Hypothalamus (tissue), 51 donors: ENCODE measurements at places on chromosomes 5 and 9.

- DNase-seq = no peak
These were observed 126.1 kb downstream of the SV2C start for GRCh38 chr5:76209297-76209696.

GRCh38 chr9:122835313-122835731 lies 6.9 kb upstream of the PDCL start:
- DNase-seq = no peak

GRCh38 chr5:96901384-96901783 lies 25.1 kb downstream of the ERAP2 start:
- no peak for DNase-seq

DNA sequence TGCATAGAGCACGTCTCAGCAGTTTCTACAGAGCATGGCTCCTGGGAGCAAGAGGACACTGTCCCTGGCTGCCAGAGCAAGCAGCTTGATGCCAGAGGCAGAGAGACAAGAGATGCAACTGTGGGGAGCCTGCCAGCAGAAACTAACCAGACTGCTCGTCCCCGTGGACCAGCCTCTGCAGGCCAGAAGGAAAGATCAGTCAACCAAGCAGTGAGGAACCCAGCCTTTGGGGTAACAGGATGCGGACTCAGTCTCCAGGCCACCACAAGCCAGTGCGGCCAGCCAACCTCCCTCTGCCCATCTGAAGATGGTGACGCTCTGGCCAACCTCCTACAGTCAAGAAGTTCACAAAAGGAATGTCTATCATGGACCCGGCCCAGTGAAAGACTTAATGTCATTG lies 3.7 kb downstream of the SURF4 start:
- DNase-seq = no peak

- peak; percentile 58 for DNase-seq
These were observed 129.0 kb downstream of the APBA1 start for GRCh38 chr9:69542942-69543704.

DNA sequence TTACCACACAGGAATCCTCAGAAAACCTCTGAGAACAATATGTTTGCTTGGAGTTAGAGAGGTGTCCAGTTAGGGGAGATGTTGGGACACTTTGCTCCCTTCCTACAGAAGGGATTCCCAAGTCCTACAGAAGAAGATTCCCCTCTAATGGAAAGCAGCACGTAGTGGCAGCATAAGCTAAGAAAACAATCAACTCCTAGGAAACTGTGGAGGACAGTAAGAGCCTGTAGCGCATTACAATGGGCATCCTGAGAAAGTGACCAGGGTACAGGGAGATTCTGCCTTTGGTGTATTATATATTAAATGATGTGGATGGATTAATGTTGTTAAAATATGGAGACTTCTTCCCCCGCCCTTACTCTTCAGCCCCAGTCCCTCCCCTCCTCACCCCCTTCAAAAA lies 13.9 kb upstream of the RIC1 start:
- DNase-seq = no peak

DNA sequence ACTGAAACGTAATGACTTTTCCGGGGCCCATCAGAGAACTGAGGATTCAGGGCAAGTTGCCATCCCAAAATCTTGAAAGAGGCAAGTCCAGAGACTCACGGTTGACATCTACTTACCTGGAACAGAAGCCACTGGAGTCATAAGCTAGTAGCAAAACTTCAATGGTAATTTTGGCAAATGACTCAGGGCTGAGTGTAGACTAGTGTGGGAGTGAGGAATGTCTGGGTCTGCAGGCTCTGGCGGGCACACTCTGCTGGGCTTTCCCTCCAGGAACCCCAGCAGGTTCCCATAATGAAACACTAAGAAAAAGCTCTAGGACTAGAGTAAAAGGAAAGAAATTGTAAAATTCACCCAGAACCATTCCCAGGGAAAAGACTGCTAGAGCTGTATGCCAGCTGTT lies 122.9 kb upstream of the NFIL3 start:
- no peak for DNase-seq

GRCh38 chr5:154258531-154259217 lies 68.1 kb downstream of the GALNT10 start:
- no peak for DNase-seq

GRCh38 chr9:125538092-125538473 lies 168.9 kb downstream of the MAPKAP1 start:
- DNase-seq = no peak

- DNase-seq = no peak
These were observed 23.4 kb downstream of the DMRTA1 start for GRCh38 chr9:22469928-22470544.

DNA sequence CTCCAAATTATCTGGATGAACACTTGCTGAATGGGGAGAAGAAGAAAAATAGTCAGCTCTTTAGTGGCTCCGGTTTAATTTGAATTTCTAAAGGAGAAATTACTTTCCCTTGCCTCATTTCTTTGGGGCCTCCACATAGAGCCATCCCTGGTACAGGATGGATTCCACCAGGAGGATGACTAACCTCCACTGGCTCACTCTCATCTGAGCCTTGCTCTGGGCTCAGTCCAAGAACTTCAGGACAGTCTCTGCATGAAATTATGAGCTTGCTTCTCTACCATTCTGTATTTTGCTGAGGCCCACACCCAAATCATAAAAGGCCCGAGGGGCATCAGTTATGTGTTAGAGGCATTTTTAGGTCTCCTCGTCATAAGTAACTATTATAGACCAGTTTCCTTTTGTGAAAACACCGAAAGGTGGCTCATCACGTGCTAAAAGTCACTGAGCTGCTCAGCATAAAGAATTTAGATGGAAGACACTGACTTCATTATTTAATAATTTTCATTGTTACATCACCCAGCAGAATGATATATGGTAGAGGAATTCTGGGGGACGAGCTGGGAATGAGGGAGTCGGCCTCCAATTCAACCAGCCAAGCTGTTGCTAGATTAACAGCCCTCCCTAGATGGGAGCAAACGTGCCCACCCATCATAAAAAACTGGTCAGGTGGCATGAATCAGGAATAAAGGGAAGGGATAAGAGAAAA lies 222.1 kb downstream of the TARS1 start:
- DNase-seq = no peak

DNA sequence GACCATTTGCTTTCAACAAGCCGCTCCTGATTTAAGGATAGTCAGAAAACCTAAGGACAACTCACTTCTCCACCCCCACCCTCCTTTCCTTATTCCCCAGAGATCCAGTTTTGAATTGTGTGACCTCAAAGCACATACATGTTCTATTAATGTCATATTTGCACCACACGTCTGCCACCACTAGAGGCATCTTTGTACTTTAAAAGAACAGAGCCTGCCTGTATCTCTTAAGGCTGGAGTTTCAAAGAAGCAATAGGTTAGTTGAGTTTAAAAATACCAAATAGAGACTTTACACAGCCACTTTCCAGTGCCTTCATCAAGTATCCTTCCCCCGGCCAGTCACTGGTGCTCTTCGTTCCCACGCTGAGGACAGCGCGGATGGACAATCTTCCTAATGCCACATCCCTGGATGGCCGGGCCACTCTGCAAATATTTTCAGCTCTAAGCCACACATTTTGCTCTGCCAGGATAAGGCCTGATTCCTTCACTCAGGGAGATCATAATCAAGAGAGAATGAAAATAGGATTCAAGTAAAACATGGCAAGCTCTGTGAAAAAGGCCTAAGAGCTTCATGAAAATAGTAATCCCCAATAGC lies 146.3 kb downstream of the SNCAIP start:
- DNase-seq = no peak

GRCh38 chr9:3888497-3888858 lies 362.7 kb upstream of the RFX3 start:
- no peak for DNase-seq

- DNase-seq = no peak
These were observed 27.1 kb upstream of the PRR16 start for GRCh38 chr5:120436996-120437395.
